ENCODE measurements at places on chromosomes 6 and 20. TPM values are rescaled to one million over a fixed set of nuclear protein-coding genes. Genes with fewer than 3 reads are reported as not detected.

- DNase-seq = no peak
These were observed 290.8 kb downstream of the THBS2 start for GRCh38 chr6:168962886-168963285.

DNA sequence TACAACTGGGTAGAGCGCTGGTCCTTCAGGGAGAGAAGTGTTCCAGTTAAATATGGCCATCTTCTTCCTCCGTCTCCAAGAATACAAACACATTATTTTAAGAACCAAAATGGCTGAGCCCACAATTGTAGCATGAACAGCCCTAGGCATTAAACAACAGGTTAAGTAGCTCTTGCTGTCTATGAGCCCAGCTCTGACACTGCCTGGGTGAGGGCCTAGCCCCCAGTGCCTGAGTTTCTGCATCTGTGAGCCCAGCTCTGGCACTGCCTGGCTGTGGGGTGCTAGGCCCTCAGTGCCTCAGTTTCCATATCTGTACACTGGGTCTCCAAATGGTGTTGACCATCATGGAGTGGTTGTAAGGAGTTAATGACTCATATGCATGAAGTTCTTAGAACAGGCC lies 24.8 kb upstream of the DACT2 start:
- no peak for DNase-seq

DNA sequence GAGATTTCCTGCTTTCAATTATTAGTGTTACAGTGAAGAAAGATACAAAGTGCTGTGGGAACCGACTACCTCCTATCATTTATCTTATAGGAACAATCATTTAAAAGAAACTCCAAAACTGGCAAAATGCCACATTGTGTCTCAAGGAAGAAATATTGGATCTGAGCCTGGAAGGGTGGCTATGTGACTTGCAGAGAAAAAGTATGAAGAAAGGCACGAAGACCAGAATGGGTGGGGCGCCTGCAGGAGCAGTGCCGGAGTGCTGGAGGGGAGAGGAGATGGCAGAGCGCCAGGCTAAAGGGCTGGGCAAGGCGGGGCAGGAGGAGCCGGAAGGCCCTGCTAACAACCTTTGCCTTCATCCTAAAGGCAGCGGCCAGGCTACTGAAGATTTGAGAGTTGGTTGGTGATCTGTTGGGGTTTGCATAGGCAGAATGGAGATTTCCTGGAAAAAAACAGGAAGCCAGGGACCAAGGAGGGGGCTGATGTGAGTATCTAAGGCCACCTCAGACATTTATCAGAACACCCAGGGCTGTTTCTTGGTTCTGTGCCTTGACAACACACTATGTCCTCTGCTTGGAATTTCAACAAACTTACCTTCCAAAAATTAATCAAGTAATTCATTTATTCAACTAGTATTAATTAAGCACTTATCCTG lies 125.6 kb downstream of the MAFB start:
- DNase-seq = no peak

DNA sequence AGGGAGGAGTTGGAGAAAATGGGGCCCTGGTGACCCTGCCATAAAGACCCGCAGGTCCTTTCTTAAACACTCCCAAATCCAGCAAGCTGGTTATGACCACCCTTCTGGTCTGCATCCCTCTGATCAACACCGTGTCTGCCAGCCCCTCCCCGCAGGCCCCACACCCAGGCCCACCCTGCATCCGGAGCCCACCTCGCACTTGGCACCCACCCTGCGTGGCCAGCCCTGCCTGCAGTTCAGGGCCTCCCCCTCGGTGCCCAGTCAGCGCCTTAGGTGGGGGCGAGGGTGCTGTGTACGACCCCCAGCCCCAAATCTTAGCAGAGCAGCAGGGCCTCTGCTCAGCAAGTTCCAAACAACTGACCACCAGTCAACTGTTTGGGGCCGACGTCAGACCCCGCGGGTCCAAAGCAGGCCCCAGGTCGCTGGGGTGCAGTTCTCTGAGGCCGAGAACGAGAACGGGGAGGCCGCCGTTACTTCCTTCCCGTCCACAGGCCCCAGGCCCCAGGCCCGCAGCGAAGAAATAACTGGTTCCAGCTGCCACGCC lies 1.2 kb downstream of the ACSS1 start:
- DNase-seq = no peak

- no peak for DNase-seq
These were observed 657.7 kb upstream of the CITED2 start for GRCh38 chr6:140032189-140032588.

- DNase-seq = no peak
These were observed 270.3 kb upstream of the SYNCRIP start for GRCh38 chr6:85913001-85913400.

DNA sequence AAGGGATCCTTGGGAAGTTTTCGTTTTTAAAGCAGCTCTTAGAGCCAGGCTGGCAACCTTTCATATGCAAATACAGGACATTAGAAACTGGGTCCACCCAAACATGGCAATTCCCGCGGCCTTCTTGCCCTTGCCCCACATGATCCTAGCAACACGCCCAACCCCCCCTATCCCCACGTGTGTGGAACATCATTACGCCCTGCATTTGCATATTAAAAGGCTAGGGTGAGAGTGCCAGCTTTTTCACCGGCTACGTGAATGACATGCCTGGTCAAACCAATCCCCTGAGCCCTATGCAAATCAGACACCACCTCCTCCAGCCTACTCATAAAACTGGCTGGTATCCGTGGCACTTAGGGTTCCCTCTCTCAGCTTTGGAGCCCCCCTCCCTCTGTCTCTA lies 88.1 kb downstream of the TNFRSF21 start:
- no peak for DNase-seq

DNA sequence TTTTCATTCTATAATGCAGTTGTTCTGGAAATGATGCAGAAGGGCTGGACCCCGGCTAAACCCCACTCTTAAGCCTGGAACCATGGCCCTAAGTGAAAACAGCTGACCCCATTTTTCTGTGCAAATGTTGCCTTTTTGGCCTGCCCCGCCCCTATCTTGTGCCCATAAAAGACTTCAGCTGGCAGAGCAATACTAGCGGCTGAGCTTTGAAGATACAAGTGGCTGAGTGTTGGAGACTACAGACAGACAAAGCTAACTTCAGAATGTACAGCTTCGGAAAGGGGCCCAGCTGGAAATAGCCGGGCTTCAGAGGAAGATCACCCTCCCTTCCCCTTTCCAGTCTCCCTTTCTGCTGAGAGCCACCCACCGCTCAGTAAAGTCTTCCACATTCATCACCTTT lies 258.6 kb upstream of the SPTLC3 start:
- no peak for DNase-seq

DNA sequence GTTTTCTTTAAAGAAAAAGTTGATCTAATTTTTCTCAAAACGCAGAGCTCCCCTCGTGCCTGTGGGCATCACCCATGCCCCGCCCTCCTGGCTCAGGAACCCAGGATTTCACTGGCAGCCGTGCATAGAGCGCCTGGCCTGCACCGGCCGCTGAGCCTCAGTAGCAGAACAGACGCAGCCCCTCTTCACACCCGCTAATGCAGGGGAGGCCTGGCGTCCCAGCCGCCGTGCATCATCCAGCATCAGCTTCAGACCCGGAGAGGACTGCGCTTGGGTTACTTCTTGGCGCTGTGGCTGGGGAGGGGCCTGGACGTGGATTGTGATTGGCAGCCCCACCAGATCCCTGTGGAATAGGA lies 18.1 kb downstream of the RBM38 start:
- no peak for DNase-seq

GRCh38 chr6:20877008-20877937 lies 343.0 kb downstream of the CDKAL1 start:
- peak; percentile 97 for DNase-seq

DNA sequence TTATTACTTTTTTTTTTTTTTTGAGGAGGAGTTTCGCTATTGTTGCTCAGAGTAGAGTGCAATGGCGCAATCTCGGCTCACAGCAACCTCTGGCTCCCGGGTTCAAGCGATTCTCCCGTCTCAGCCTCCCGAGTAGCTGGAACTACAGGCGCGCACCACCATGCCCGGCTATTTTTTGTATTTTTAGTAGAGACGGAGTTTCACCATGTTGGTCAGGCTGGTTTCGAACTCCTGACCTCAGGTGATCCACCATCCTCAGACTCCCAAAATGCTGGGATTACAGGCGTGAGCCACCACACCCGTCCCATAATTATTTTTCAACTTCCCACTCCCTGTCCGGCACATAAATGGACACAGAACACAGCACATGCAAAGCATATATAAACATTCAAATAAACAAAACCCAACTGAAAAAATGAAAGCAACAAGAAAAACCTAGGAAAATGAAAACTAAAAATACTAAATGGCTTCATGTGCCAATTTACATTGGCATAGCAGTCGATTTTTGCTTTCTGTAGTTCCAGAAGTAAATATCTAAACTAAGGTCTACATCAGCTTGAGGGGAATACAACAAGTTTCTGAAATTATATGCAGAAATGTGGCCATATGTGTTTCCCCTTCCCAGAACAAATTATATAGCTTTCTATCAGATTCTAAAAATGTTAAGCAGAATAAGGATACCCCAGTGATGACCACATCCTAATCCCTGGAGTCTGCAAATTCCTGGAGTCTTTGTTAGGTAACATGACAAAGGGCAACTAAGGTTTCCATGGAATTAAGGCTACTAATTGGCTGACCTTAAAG lies 113.9 kb downstream of the HFE start:
- no peak for DNase-seq

- no peak for DNase-seq
These were observed 150.7 kb upstream of the GMDS start for GRCh38 chr6:2396042-2396657.

- DNase-seq = no peak
These were observed 42.5 kb upstream of the PNISR start for GRCh38 chr6:99467509-99468106.

GRCh38 chr6:106739387-106739786 lies 110.0 kb downstream of the QRSL1 start:
- no peak for DNase-seq

GRCh38 chr20:21067255-21067654 lies 38.9 kb downstream of the LINC00237 start:
- no peak for DNase-seq

- no peak for DNase-seq
These were observed 14.6 kb downstream of the TSPYL4 start for GRCh38 chr6:116239256-116239655.

Gene HSPA1B
- total RNA-seq = 79.1 TPM

Gene KIF13A
- 23.3 TPM for total RNA-seq

Gene PABPC1L
- total RNA-seq = 27.2 TPM

Gene C6orf141
- total RNA-seq = 6.5 TPM

Gene PRICKLE4
- not detected for total RNA-seq

Gene B4GALT5
- total RNA-seq = 68.4 TPM

Gene OPRL1
- 0.21 TPM for total RNA-seq

Gene HLA-DQA2
- total RNA-seq = not detected

Gene LHFPL5
- not detected for total RNA-seq

Gene SSTR4
- total RNA-seq = not detected

Gene ZKSCAN4
- total RNA-seq = 4.4 TPM

Gene EDN1
- total RNA-seq = 59.8 TPM

Gene VGLL2
- not detected for total RNA-seq

Measured in kidney epithelial cell (primary cell).